Stimulated activated CD8-positive, alpha-beta memory T cell treated with anti-CD3 and anti-CD28 coated beads, Interleukin-4, amount 100 ng/mL, for 24 hours (primary cell): ENCODE measurements at places on chromosomes 5 and 9.

DNA sequence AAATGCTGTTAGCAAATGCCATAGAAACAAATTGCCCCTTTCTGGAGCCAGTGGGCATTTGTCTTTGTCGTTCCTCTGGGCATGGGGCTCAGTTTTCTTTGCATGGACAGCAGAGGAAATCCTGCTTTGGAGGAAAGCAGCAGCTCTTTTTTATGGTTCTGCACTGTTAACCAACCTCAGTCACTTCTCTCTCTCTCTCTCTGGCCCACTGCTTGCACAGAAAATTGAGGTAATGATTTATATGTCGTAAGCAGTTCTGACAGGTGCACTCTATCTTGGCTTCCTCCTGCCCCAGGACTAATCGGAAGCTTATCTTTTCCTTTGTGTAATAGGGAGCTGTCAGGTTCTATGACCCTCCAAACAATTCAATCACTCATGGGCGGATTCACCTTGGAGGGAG lies 159.6 kb upstream of the GPR151 start:
- DNase-seq, result no peak

DNA sequence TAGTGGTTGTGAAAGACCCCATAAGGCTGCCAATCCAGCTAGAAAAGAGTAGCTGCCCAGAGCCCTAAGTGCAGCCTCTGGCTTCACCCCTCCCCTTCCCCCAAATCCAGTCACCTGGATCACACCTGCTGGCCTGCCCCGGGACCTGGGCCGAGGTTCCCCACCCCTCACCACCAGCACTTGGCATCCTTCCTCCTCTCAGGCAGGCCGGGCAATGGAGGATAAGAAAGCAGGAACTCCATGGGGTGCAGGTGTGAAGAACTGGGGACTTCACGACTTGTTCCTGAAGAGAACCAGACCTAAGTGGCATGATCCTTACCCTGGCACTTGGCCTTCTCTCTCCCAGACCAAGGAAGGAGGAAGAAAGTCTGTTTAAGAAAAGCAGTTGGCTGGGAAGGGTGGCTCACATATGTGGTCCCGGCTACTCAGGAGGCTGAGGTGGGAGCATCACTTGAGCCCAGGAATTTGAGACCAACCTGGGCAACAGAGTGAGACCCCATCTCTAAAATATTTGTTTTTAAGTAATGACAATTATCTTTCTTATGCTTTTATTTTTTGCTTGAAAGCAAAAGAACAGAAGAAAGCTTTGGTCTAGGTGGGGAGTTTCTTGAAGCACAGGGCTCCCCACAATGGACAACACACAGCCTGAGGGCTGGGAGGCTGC lies 131.1 kb downstream of the PAX5 start:
- DNase-seq, result no peak

DNA sequence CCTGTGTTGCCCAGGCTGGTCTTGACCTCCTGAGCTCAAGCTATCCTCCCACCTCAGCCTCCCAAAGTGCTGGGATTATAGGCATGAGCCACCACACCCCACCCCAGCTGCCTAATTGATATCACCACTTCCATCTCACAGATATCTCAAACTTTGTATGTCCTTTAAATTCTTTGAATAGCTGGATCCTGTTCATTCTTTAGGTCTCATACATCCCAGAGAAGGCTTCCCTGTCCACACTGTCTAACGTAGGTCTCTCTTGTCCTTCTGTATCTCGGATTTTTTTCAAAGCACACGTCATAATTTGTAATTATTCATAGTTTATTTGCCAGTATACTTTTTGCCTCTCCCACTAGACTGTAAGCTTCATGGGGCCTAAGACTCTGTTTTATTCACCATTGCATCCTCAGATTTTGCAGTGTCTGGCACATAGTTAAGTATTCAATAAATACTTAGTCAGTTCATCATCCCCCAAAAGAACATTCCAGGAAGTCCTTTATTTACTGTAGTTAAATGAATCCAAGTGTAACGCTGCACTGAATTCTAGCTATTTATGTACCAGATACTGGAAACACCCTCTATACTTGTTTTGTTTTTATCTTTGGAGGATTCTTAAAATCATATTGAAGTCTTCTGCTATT lies 10.5 kb downstream of the ARSK start:
- no peak for DNase-seq

DNA sequence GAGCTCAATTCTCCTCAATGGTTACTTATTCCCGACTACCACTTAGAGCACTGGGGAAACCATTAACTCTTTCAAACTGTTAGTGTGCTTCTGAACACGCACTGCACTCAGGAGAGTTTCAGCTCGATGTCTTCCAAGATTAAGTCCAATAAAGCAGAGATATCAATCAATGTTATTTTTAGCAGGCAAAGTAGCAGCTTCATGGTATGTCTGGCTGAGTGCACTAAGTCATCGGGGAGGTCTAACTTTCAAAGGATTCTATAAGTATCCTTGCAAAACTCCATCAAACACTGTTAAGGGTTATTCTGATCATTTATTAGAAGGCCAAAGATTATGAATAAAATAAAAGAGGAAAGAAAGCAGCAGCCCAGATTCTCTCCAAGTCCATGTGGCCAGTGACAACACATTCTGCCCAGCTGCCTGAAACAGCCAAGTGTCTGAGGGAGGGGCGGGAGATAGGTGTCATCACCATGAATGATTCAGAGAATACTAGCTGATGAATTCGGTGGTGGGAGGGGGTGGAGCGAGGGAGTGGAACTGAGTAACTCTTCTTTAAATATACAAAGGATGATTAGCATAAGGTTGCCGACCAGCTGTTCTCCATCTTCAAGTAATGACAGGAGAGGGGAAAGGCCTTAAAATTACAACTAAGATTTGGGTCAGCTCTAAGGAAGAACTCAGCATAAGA lies 21.3 kb downstream of the NREP start:
- DNase-seq, result peak; percentile 3

GRCh38 chr5:14702238-14702839 lies 37.8 kb downstream of the OTULIN start:
- DNase-seq, result no peak

DNA sequence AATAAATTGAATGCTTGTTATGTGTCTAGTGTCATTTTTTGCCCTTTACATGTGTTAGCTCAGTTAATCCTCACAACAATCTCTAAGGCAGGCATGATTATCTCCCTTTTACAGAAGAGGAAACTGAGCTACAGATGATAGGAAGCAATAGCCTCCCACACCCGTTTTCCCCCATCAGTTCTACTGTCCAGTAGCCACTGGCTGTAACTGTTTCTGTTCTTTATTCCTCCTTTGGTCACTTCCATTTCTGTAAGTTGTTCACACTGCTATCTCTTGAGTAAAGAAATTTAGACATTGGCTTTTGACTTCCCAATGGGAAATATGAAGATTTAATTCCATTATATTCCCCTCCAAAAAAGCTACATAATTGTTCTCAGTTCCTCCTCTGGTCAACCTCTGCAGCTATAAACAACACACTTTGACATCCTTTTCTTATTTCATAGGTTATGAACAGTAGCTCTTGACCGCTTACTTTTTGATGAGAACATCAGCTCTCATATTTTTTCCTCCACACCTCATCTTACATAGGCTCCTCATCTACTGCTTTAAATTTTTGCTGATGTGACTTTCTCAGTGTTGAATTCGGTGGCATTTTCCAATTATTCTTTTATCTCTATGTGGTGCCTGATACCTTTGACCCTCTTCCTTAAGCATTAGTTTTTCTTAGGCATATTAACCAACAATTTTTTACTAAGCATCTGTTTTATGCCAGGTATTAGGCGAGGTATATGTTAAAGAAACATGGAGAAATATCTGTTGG lies 21.4 kb downstream of the SPZ1 start:
- DNase-seq, result no peak

DNA sequence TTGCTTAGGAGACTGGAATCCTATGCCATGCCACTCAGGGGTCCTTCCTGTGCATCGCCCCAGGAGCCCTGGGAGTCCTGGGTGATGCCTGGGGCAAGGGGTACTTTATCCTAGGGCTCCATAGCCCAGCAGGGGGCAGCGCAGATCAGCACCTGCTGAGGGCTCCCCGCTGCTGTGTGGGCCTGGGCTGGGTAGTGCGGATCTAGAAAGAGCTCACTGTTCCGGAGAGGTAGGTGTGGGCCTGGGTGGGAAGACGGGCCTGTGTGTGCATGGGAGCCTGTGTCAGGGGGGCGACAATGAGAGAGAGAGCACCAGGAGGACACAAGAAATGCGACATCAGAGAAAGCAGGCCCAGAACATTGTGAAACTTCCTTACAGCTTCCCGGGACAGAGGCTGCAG lies 11.4 kb upstream of the DAB2IP start:
- DNase-seq, result peak; percentile 17

DNA sequence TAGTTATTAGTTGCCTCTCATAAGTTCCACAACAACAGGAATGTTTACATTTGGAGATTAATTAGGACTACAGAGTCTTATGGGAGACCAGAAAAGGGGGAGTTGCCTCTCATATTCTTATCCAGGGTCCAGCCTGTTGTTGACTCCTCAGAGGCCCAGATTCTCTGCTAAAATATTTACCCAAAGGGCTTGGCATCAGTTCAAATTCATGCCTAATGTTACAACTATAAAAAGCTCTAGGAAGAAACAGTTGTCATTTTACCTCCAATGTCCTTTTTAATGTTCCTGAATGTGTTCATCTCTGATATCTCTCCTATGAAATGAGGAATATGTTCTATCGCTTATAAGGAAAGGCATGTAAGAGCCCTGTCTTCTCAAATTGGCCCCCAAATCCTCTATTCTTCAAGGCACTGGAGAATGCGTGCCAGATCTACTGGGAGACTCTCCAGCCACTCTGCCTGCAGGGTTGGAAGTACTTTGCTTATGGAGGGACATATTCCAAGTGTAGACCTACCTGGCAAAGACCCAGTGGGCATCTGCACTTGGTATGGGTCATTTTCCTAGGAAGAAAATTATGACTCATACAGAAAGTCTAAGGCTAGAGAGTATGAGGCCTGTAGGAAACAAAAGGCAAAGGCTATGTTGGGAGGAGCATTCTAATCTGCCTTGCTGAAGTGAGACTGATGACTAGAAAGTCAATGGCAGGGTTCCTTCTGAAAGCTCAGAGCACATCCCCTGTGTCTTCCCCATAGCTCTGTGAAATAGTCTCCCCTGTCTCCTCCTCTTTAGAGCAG lies 192.6 kb downstream of the ESM1 start:
- DNase-seq, result no peak

DNA sequence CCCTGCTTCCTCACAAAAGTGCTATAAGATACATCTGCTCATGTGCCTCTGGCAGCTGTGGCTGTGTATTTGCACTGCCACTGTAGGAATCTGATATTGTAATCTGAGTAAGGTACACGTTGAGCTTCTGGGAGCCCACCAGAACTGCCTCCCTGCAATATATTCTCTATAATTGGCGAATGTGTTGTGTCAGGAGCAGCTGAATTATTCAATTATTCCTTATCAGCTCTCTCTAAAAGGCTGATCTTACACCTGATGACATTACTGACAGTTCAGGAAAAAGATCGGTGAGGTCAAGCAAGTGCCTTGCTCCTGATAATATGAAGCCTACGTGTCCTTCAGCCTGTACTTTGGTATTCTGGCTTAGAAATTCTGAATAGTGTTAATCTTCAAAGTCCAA lies 1015.0 kb downstream of the CDH9 start:
- DNase-seq, result no peak

DNA sequence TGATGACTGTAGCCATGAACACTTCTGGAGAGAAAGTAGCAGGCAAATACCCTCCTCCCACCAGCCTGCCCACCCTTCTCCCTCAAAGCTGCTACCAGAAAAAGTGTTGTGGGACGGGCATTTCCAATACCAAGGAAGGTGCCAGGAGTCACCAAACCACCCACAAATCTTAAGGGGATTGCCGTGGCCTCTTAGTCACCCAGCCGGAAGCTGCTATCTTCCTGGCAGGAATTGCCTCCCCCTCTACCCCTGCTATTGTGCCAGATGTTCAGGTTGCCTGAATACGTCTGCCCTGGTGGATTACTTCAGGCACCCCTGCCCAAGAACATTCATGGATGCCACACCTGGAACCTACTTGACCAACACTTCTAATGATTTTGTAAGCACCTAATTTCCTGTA lies 156.1 kb downstream of the TTC39B start:
- DNase-seq, result no peak

DNA sequence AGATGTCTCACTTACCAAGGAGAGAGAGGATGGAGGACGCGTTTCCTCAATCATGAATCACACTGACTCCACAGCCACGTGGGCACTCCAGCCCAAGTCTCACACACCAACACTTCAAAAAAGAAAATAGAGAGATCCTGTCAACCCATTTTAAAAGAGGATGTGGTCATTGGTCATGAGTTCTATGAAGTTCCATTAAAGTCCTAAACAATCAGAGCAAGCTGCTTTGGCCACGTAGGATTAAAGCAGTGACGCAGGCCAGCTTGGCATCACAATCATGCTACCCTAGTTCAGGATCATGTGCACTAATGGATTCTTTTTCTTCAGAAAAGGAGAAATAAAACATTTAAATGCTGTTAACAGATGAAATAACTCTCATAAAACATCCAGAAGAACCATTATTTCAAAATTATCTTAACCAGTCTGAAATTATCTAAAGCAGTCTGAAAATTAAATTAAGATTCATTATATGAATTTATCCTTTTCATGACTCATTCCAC lies 108.1 kb downstream of the SEMA5A start:
- no peak for DNase-seq
